ENCODE measurements at places on chromosomes 12 and 14.
A peak's percentile ranks its signal among the peaks of the same experiment; 100 is the strongest.

DNA sequence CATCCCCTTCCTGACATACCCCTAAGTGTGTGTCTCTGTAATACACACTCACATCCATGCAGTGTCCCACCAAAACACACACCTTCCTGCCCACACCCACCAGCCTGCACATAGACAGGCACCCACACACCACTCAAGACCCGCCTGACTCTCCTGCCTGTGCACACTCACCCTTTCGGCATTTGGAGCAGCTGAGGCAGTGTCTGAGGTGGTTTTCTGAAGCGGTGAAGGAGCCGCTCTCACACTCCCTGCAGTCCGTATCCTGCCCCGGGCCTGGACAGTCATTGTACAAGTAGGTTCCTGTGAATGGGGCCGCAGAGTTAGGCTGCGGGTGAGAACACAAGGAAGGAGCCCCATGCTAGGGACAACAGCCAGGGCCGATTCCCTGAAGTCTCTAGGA is 8.3 kb downstream of the TNFRSF1A start:
- peak; percentile 28 for DNase-seq

GRCh38 chr12:108768591-108769500 is 37.5 kb upstream of the CORO1C start:
- no peak for DNase-seq

GRCh38 chr12:85072826-85073225 is 36.7 kb downstream of the LRRIQ1 start:
- DNase-seq: no peak

DNA sequence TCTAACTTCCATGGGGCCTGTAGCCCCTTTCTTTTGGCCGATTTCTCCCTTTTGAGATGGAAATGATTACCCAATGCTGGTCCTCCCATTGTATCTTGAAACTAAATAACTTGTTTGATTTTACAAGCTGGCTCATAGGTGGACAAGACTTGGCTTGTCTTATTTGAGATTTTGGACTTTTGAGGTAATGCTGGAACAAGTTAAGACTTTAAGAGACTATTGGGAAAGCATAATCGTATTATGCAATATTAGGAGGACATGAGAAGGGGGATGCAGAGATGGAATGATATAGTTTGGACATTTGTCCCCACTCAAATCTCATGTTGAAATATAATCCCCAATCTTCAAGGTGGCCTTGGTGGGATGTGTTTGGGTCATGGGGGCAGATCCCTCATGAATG is 49.2 kb upstream of the LYZ start:
- DNase-seq: no peak

DNA sequence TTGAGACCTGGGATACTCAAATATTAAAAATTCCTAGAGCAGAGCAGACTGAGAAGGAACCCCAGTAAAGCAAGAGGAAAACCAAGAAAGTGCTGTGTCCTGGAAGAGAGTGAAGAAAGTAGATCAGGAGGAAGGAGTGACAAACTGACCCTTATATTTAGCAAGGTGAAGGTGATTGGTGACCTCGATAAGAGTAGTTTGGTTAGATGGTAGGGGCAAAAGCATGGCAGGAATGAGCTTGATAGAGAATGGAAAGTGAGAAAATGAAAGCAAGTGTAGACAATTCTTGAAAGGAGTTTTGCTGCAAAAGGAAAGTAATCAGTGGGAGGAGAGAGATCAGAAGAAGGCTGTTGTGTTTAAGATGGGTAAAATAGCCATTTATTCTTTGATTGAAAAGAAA is 51.1 kb downstream of the RASSF8 start:
- DNase-seq: peak; percentile 43

DNA sequence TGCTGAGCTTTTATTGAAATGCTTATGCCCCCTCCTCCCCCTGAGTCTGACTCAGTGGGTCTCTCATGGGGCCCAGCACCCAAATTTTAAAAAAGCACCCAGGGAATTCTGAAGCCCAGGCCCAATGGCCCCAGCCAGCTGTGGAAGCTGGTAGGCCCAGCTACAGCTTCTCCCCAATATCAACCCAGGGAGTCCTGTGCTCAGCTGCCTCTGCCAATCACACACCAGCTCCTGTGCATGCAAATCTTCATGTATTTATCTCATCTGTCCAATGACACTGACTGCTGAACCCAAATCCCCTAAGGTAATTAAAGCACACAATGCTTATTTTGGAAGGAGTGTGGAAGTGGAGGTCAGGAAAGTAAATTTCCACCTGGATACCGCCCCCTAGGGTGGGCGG is 76.3 kb downstream of the CCDC88C start:
- DNase-seq: no peak

DNA sequence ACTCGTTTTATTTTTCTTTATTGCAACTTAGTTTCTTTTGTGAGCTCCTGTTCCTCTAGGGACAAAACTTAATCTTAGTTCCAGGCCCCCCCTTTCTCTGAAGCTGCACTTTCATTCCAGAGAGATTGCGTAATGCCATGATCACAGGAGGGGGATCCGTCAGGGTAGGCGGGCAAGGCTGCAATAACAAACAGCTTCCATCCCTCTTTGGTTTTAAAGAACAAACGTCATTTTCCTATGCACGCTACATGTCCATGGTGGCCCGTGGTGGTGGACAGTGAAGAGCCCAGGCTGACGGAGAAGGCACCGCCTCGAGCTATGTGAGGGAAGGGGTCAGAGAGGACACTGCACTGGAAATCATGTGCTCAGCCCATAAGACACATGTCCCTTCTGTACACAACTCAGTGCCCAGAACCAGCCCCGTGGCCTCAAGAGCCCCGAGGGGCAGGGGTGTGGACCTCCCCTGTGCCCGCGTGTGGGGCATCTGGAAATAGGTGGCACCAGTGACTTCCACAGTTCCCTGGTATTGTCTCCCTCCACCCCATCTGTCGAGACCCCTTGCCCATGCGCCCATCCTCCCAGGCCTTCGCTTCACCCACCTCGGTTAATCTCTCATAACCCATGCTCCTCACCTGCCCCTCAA is 161.4 kb downstream of the ADGRD1 start:
- no peak for DNase-seq

DNA sequence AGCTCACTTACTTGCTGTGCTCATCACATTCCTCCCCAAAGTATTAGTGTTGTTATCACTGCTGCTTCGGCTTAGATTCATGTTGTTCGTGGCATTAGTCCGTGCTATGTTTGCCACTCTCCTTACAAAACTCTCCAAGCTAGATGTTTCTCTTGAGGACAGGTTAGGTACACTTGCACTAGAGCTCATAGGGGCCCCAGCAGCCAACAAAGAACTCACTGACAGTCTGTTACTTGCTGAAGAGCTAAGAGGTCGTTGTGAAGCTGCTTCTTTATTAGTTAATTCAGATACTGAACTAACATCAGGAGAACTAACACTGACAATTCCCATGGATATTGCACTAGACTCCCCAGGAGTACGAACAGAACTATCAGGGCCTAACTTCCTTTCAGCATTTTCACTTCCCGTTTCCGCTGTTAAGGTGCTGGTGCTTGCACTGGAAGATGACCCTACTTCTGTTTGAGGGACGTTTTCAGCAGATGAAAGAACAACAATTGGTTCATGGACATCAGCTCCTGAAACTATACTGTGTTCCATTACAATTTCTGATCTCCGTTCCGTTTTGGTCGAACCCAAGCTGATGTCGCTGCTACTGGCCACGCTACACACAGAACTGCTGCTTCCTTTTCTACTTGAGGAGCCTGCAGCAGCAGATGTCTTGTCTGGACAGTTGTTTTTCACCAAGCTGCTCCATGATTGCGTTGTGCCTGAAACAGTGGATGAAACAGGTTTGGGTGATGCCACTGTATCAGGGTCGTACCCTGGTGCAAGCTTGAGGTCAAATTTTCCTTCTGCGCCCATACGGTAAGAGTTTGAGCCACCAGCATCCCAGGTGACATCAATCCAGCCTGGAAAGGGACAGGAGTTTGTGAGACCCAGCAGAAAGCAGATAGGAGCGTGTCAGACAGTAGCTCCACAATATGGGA is 78.7 kb downstream of the HECTD1 start:
- DNase-seq: no peak

- no peak for DNase-seq
Measured at GRCh38 chr14:57464008-57464730, 29.5 kb downstream of the CCDC198 start.

DNA sequence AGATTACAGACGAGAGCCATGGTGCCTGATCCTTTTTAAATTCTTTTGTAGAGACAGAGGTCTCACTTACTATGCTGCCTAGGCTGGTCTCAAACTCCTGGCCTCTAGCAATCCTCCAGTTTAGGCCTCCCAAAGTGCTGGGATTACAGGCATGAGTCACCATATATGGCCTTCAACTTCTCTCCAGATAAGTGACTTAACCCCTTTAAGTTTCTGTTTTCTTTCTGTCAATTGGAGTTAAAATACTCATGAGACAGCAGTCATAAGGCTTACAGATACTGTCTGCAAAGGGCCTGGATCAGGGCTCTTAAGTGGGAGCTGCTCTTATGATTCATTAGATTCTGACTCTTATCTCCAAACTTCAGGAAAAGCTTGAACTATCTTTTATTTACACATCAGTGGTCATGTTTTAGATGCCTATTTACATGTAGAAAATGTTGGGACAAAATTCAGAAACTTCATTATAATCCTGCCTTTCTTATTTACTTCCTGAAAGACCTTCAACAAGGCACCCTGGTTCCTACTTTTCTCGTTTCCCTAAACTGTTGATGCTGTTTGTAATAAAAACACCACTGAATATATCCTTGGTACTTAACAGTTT is 271.5 kb upstream of the TBX3 start:
- peak; percentile 87 for DNase-seq

- no peak for DNase-seq
Measured at GRCh38 chr14:22601996-22602395, 3.9 kb downstream of the ABHD4 start.

DNA sequence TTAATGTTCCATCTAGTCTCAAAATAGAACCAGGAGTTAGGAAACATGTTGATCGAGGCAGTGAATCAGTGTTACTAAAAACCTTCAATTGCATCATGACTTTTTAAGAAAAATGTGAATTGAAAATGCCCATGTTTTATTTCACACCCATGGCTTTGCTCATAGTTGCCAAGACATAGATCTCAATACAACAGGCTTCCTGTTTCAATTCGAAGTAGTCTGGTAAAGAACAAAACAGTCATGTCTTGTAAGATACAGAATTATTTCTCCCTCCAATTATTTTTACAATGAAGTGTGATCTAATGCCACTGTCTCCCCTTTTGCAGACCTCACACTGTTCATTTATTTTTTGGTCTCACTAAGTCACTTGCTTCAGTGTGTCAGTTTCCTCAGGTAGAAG is 44.6 kb upstream of the FAR2 start:
- no peak for DNase-seq

DNA sequence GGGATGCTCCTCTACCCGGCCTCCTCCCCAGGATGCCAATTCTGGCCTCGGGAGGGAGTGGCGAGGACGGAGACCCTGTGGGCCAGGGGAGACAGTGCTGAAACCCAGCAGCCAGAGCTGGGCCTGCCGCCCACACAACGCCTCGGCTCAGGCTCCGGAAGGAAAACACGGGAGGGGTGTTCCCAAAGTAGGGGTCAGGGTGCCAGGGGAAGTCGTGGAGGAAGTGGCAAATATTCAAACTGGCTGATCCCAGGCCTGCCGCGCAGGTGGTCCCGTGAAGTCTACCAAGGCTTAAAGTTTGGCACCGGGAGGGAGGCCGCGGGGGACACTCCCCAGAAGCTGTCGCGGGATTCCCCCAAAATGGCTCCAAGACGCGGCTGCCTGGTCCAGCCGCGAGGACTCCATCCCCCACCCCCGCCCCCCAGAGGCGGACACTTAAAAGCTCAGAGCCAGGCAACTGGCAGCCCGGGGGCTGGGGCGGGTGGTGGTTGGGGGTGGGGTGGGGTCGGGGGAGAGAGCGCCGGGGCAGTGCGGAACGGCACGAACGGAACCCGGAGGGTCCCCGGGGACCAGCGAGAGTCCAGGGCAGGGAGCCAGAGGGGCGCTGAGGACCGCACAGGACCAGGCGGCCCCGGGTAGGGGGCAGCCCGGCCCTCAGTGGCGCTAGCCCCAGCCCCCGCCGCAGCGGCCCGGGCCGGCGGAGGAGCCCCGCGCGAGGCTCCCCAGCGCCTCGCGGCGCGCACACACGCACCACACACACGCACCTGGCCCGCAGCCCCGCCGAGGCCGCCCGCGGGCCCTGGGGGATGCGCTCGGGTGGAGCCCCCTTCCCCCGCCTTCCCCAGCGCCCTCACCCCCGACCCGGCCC is 20.0 kb downstream of the BEGAIN start:
- peak; percentile 27 for DNase-seq

DNA sequence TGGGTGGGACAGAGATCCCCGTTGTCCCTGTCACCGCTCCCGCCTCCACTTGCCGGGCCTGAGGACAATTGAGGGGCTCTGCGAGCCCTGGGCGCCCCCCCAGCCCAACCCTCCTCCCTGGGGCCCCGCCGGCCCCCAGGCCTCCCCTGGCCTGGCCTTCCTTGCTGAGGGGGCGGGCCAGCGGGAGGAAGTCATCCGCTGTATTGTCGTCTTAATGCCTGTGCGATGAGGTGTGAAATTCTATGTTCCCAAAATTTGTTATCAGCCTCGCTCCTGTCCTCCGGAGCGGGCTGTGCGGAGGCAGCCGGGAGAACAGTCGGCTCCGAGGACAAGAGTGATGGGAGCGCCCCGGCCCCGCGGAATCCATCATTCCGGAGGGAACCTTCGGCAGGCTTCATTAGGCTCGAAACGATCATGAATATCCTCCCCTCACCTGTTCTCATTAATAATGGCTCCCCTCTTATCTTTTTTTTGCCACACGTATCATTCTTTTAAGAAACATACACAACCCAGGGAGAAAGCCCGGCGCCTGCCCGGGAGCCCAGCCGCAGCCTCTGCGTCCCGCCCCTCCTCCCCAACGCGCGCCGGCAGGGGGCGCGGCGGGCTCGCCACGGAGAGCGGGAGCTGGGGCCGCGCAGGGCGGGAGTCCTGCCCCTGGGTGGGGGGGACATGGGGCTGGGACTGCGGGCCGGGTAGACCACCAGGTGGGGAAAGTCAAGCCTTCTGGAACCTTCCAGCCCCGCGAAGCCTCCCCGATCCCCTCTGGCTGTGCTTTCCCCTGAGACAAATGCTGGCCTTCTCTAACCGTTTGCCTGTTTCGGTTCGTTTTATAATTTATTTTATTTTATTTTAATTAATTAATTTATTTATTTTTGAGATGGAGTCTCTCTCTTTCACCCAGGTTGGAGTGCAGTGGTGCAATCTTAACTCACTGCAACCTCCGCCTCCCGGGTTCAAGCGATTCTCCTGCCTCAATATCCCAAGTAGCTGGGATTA is 17.1 kb upstream of the DLK1 start:
- no peak for DNase-seq

DNA sequence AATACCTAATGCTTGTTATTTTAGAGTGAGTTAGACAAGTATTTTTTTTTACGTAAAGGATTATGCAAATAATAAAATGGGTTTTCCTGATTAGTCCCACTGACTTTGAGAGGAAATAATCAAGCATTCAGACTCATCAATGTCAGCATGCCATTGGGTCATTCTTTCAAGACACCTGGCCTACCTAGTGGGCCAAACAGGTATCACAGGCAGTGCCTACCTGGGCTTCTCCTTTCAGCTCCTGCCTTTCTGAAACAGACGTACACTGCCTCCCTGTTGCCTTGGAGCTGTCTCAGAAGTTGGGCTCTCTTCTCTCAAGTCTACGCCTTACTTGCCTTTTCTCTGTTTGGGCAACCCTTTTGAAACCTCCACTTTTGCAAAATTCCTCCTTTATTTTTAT is 545.6 kb downstream of the SNAPC1 start:
- no peak for DNase-seq

- no peak for DNase-seq
Measured at GRCh38 chr14:88089445-88089844, 84.5 kb downstream of the GPR65 start.
